LHCN-M2 (cell line): ENCODE measurements at places on chromosomes 1 and 21.
A peak's percentile ranks its signal among the peaks of the same experiment; 100 is the strongest.

GRCh38 chr1:64065571-64065970, 137.9 kb upstream of the UBE2U start:
- DNase-seq: no peak

DNA sequence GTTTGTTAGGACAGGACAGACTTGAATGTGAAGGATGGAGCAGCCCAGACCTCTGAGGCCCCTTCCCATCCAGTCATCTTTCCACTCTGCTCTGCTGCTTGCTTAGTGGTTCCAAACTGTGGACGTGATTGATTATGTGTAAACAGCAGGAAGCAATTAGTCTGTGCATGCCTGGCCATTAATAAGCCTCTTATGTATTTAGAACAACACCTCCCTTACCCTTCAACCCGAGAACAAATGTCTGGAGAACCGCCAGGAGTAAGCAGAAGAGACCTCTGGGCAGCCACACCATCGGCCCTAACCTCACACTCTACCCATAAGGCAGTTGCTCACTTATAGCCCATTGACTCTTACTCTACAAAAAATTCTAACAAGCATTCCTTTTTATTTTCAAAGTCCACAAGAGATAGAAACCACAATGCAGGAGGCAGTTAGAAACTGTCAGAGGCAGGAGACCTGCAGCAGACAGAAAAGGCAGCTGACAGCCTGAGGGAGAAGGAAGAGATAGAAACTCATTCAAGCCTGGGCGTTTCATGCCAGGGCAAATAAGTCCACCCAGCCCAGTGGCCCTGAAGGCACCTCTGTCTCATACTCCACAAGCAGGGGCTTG, 5.8 kb upstream of the EPHA8 start:
- no peak for DNase-seq

DNA sequence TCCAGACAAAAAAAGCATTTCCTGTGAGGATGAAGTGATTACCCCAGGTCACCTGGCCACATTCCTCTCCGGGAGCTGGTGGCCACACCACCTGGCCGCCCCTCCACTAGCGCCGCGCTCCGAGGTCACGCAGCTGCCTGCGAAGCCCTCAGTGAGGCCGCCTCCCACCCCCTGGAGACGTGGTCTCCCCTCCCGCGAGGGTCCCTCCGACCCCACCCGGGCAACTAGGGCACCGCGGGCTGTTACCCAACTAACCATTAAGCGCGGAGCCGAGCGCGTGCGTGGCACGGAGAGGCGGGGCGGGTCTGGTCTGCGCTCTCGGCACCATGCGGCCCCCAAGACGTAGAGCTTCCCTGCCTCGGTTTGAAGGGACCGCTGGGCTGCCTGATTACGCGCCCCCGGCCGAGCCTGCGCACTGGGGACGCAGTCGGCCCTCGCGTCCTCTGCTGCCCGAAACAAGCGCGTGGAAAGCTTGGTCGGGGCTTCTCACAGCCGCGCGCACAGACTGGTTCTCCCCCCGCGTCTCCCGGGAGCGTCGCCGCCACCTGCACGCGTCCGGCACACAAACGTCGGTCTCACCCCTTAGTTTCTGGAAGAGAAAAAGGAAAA, 106.5 kb downstream of the SLC16A1 start:
- DNase-seq: no peak

DNA sequence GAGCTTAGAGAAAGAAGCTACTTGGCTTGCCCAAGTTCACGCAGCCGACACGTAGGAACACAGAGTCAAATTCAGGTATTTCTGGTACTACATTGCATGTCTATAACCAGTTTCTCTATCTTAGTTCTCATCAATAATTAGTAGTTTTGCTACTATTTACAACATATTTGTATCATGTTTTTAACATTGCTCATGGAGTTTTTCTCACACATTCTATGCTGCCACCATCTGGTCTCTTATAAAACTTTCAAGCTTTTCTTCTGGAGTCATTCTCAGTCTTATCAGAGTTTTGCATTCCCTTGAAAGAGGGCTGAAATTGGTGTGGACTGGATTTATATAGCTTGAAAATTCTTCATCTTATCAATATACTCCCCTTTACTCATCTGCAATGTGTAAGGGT, 118.8 kb upstream of the PALMD start:
- DNase-seq: peak; percentile 43
